Heart left ventricle (tissue), 16 donors: ENCODE measurements at places on chromosomes 11 and 22. TPM values are rescaled to one million over a fixed set of nuclear protein-coding genes. Genes with fewer than 3 reads are reported as not detected.
A peak's percentile ranks its signal among the peaks of the same experiment; 100 is the strongest.

GRCh38 chr22:36850682-36851081 lies 10.1 kb upstream of the NCF4 start:
- no peak for DNase-seq

DNA sequence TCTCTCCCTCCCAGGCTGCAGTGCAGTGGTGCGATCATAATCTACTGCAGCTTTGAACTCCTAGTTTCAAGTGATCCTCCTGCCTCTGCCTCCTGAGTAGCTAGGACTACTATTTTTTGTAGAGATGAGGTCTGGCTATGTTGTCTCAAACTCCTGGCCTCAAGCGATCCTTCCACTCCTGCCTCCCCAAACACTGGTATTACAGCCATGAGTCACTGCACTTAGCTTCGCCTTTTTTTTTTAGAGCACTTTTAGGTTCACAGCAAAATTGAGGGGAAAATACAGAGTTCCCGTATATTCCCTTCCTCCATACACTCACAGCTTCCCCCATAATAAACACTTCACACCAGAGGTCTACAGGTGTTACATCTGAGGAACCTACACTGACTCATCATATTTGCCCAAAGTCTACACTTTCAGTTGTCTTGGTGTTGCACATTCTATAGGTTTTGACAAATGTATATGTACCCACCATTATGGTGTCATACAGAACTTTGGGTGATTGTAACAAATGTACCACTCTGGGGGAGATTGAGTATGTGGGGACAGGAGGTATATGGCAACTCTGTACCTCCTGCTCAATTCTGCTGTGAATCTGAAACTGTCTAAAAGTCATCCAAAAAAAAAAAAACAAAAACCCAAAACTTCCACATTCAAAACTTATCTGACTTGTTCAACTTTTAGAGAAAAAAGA lies 11.3 kb upstream of the SLC37A4 start:
- DNase-seq = no peak

DNA sequence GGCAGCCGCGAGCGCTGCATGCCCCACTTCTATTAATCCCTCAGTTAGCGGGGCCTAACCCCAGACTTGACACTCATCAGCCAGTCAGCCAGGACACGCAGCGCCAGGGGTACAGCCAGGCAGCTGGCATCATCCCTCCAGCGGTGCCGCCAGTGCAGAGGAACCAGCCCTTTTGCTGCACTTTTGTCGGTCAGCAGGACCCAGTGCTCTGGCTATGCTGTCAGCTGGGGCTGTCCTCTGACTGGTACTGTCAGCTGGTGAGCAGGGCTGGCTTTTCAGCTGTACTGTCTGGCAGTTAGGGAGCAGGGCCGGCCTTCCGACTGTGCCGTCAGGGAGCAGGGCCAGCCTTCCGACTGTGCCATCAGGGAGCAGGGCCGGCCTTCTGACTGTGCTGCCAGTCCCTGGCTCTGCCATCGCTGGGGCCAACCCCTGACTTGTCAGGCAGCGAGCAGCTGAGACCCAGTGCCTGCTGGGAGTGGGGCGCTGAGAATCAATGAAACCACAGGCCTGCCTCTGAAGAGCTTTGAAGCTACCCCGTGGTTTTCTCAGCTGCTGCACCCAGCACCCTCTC lies 115.4 kb downstream of the KIAA1671 start:
- DNase-seq = no peak

DNA sequence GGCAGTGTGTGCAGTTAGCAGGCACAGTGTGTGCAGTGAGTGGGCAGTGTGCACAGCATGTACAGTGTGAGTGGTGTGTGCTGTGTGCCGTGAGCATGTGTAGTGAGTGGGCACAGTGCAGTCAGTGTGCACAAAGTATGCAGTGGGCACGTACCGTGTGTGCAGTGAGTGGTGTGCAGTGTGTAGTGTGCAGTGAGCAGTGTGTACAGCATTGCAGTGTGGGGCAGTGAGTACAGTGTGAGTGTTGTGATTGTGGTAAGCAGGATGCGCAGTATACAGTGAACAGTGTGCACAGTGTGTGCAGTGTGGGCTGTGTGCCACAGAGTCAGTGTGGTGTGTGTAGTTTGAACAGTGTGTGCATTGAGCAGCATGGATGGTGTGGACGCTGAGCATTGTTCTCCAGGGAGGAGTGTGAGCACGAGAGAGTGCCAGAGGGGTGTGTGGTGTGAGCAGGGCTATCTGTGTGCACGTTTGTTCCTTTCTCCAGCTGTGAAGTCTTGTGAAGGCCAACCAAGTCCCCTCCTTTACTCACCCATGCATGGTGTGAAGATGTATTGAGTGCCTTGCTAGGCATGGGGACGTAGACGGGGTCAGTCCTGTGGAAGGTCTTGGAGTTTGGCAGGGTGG lies 3.0 kb downstream of the SHANK3 start:
- DNase-seq = no peak

GRCh38 chr22:36215981-36216380 lies 14.4 kb upstream of the APOL4 start:
- DNase-seq = no peak

DNA sequence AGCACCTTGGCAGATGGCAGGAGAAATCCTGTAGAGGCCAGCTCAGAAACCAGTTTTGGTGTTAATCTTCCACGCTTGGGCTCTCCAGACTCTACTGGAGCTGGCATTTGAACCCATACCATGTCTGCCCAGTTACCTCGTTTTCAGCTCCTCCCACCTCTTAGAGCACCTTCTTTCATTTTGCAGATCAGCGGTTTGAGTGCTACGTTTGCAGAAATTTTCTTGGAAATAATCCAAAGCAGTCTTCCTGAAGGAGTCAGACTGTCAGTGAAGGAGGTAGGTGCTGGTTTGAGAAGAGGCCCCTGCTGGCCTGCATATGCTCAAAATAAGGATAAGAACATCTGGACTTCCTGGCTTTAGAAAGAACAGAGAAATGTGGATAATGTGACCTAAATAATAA lies 13.7 kb downstream of the COA4 start:
- no peak for DNase-seq

- DNase-seq = no peak
These were observed 10.4 kb downstream of the ALG12 start for GRCh38 chr22:49907807-49908206.

- no peak for DNase-seq
These were observed 222.3 kb downstream of the ETS1 start for GRCh38 chr11:128365044-128365443.

- no peak for DNase-seq
These were observed 14.2 kb upstream of the ST14 start for GRCh38 chr11:130145311-130145812.

- DNase-seq = no peak
These were observed 1006.4 kb downstream of the BRD1 start for GRCh38 chr22:48821346-48821690.

DNA sequence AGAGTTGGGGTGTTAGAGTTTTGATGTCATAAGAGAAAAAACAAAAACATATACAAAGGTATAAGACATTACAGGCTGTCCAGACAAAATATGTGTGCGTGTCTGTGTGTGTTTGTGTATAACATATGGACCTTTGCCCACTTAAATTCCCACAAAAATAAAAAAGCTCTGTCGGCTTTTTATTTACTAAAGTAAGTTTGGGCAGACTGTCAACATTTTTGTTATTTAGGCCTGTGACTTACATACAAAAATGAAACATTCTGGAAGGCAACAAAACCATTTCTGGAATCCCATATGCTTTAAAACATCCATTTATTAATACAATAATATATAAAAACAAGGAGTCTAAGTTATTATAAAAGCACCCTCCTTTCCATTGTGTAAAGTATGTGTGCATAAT lies 960.1 kb upstream of the FAT3 start:
- DNase-seq = no peak

DNA sequence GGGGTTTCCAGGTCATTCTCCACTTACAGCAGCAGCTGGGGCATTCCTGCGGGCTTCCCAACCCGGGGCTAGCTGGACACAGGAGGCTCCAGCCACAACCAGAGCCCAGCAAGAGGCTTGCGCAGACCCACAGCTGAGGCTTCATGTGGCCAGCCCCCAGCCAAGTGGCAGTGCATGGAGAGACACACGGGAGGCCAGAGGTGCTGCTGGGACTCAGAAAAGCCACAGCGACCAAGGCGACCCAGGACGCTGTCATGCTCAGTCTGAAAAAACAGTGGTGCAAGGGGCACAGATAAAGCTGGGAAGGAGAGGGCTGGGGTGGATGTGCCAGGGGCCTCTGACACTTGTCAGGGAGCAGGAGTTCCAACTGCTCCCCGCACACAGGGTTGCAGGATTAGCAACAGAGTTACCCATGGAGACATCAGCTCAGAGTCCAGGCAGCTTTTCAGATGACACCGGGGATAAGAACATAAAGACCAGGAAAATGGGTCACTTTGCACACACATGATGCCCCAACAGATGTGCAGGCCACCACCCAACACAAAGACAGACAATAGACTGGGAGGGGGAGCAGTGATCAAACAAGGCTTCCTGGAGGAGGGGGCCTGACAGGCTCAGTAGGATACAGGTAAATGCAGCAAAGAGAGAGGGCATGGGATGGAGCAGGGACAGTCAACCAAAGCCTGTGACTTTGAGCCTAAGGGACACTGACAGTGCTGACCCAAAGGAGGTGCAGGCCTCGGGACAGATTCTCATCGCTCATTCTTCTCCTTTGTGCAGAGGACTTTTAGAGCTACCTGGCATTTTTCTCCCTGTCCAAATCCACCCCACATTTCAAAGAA lies 6.9 kb upstream of the NEAT1 start:
- peak; percentile 19 for DNase-seq

DNA sequence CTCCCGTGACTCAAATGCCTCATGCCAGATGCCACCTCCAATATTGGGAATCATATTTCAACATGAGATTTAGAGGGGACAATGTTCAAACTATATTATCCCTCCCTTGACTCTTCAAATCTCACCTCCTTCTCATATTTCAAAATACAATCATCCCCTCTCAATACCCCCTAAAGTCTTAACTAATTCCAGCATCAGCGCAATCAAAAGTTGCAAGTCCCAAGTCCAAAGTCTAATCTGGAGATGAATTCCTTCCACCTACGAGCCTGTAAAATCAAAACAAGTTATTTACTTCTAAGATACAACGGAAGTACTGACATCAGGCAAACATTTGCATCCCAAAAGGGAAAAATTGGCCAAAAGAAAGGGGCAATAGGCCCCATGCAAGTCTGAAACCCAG lies 67.2 kb upstream of the SC5D start:
- no peak for DNase-seq

- DNase-seq = no peak
These were observed 65.1 kb downstream of the USP35 start for GRCh38 chr11:78253797-78254196.

DNA sequence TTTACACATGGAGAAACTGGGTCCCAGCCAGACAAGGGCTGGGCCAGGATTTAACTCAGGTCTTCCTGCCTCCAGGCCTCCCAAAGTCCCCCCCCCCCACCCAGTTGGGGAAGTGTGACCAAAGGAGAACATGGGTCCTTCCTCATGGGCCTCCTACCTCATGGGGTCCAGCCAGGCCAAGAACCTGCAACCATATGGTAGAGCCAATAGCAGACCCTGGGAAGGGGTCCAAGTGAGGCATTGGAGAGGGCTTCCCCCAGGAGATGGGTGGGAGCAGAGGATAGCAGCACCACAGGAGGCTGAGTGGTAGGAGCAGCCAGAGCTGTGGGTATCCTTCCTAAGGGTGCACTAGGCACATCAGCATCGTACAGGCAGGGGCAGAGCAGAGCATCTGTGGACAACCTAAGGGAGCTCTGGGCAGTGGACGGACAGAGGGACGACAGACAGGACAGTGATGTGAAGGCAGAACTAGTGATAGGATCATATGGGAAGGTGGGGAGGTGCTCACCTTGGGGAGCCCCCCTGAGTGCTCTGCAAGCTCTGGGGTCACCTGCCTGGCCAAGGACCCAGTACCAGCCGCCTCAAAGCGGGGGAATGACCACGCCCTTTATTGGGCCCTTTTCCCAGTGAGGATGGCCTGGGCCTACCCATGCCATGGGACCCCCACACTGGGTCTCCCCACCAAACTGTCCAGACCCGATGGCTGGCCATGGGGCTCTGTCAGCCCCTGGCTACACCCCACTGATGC lies 4.5 kb downstream of the ARVCF start:
- DNase-seq = no peak

DNA sequence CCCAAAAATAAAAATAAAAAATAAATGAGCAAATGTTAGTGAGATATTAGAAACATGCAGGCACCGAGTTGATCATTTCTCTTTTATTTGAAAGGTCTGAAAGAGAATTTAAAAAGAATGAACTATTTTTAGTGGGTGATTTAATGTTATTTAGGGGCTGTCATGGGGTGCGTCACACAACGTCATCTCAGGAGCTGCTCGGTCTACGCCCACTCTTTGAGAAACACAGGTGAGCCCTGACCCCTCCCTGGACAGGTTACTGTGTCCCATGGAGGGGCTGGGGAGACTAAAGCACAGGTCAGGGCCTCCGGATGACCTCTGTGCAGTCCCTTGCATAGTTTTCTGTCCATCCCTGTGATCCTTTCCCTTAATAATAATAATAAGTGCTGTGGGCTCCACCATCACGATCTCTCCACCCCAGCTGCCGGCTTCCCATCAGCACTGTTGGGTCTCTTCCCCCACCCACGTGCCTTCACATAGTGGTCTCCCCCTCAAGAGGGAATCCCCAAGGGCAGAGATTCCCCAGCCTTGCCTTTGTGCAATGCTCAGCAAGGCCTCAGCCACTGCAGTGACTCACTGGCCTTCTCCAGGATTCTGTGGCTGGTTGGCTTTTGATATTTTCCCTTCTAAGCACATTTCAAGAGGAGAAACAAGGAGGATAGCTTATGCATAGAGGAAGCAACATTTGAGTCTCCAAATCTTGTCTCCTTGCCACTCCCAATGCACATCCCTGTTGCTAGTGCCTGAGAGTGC lies 159.9 kb downstream of the TTC17 start:
- DNase-seq = no peak

TSGA10IP gene
- not detected for total RNA-seq

C11orf87 gene
- 0.35 TPM for total RNA-seq

UVRAG gene
- total RNA-seq = 12.7 TPM

TRIM6 gene
- total RNA-seq = 2.2 TPM

MED19 gene
- total RNA-seq = 6.7 TPM

AIFM3 gene
- 0.76 TPM for total RNA-seq

MMP10 gene
- total RNA-seq = not detected

EXPH5 gene
- 0.95 TPM for total RNA-seq

MRGPRX4 gene
- total RNA-seq = not detected

CEP126 gene
- 1.7 TPM for total RNA-seq

GLYAT gene
- total RNA-seq = 0.20 TPM

HNRNPUL2 gene
- 21.2 TPM for total RNA-seq
